Erythroblast (primary cell): ENCODE measurements at places on chromosomes 6 and 20.

- peak; percentile 11 for DNase-seq
Measured at GRCh38 chr6:132300323-132300949, 100.8 kb downstream of the MOXD1 start.

GRCh38 chr6:150288456-150288855 is 80.4 kb upstream of the IYD start:
- DNase-seq, result no peak

GRCh38 chr6:158850807-158851115 is 31.6 kb upstream of the EZR start:
- DNase-seq, result no peak

DNA sequence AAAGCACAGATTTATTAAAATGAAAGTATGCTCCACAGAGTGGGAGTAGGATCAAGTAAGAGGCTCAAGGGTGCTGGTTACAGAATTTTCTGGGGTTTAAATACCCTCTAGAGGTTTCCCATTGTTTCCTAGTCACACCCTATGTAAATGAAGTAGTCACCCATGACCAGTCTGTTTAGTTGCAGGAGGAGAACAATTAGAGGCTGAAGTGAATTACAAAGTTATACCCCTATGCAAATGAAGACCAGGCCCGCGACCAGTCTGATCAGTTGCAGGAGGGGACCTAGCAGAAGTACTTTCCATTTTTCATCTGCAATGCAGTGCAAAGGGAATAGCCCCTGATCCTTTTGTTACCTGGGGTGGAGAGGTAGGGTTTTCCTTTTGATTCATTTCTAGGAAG is 11.8 kb upstream of the FILIP1 start:
- no peak for DNase-seq

GRCh38 chr6:49806145-49806544 is 19.1 kb upstream of the PGK2 start:
- DNase-seq, result no peak

DNA sequence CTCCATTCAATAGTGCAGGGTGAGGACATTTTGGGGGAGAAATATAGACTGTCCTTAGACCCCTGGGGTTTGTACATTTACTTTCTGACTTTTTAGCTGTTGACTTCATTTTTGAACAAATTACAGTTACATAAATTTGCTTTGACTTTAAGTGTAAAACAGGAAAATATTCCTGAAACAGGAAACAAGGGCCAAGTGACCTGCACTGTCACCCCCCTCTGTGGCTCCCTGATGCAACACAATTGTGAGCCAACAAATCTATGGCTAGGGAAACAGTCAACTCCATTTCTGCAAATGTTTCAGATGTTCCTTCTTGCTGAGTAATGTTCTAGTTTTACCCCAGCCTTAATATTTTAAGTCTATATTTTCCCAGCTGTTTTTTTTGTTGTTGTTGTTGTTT is 39.8 kb downstream of the HLA-A start:
- no peak for DNase-seq

DNA sequence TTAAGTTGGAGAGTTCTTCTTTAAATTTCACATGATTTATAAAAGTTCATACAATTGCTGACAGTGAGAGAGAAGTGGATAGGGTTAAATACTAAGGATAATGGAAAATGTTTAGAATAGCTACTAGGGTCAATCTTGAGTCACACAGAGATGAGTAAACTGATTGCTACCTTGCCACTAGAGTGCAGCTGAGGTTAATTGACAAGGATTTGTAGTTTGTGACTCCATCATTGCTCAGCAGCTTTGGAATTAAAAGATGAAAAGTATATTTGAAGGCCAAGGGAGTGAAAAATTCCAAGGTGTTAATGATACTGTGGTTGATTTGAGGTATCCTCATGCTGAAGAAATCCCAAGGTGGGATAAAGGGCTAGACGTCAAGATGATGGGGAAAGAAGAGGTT is 524.0 kb downstream of the UTRN start:
- no peak for DNase-seq

- peak; percentile 51 for DNase-seq
Measured at GRCh38 chr6:158643836-158644230, 710 bp downstream of the DYNLT1 start.
